NCI-H524 treated with DMSO at 0.1 percent for 48 hours (cell line): ENCODE measurements at places on chromosomes 1 and 21.
A peak's percentile ranks its signal among the peaks of the same experiment; 100 is the strongest.

DNA sequence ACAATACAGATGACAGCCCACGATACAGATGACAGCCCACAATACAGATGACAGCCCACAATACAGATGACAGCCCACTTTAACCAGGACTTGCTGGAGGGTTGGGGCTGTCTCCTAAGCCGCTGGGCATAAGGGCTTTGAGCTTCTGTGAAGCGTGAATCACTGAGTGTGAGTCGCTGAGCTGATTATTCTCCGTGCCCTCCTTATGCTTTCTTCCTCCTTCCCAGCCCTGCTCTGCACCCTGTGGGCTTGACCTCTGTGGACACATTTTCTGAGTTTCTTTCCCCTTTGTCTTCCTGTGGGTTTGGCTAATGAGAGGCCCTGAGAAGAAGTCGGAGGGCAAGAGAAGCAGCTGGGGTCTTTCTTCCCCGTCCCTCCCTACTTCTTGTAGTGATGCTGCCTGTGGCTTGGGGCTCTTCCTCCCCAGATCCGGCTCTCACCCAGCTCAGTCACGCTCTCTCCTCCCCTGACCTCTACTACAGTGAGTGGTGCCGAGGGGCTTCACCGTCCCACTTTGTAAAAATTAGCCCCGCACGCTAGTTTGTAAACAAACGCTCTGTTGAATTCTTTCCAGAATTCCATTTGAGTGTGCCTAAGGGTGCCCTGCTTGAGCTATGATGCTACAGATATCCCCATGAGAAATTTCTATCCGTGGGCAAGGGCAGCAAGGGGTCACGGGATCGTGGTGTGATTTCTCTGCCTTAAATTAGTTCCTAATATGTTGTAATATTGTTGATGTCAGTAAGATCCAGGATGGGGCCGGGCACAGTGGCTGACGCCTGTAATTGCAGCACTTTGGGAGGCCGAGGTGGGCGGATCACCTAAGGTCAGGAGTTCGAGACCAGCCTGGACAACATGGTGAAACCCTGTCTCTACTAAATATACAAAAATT, 46.4 kb upstream of the SOD1 start:
- DNase-seq, result no peak

DNA sequence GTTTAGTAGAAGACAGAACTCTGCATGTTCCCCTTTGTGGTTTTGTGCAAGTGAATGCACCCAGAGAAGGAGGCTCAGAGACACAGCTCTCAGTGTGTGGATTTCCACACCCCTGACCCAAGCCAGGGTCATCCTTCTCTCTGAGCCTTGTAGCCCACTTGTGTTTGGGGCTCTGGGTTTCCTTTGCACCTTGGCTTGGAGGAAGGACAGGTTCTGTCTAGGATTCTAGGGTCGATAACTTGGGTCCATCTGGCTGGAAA, 27.2 kb downstream of the MYOG start:
- no peak for DNase-seq

- no peak for DNase-seq
Observed at GRCh38 chr1:51610637-51611036, 6.3 kb upstream of the OSBPL9 start.

GRCh38 chr1:38141483-38141882, 94.9 kb upstream of the POU3F1 start:
- DNase-seq, result no peak

DNA sequence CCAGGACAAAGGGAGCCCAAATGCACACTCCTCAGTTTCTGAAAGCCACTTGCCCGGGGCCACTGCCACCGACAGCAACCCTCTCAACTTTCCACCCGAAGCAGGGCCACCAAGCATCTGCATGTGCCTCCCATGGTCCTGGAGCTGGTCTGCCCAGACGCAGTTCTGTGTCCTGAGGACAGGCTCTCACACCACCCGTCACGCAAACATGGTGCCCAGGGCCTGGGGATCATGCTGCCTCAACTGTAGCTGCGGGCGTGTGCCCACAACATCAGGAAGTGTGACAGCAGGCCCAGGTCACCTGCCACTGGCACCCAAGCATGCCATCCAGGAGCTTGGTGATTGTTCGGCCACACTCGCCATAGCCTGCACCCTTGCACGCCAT, 14.4 kb downstream of the GBP1 start:
- DNase-seq, result no peak

- no peak for DNase-seq
Observed at GRCh38 chr21:42201615-42202161, 17.3 kb upstream of the ABCG1 start.

GRCh38 chr1:205481629-205482151, 22.8 kb upstream of the CDK18 start:
- peak; percentile 73 for DNase-seq

DNA sequence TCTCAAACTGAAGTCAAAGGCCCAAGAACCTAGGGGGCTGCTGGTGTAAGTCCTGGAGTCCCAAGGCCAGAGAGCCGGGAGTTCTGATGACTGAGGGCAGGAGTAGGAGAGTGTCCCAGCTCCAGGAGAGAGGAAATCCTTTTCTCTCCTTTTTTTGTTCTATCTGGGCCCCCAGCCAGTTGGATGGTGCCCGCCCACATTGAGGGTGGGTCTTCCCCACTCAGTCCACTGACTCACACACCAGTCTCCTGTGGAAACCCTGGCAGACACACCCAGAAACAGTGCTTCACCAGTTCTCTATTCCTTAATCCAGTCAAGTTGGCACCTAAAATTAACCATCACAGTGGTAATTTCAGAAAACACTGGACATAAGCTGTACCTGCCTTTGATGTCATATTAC, 12.7 kb upstream of the WDR26 start:
- DNase-seq, result no peak

GRCh38 chr21:38659936-38660332, 145.8 kb upstream of the ETS2 start:
- DNase-seq, result no peak

DNA sequence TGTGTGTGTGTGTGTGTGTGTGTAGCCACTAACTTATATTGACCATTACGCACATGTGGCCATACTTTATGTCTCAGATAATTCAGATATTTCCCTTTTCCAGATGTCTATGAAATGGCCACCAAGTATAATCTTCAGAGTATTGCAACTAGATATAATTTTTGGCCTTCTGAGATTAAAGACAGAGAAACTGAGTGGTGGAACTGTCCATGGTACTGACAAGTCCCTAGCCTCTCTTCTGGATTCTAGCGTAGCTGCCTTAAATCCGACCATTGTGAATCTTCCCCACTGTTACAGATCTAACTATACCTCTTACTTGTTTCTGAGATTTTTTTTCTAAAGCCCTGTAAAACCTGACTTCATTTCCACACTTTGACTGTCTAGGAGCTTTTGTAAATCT, 100.0 kb upstream of the SERTAD4 start:
- no peak for DNase-seq

DNA sequence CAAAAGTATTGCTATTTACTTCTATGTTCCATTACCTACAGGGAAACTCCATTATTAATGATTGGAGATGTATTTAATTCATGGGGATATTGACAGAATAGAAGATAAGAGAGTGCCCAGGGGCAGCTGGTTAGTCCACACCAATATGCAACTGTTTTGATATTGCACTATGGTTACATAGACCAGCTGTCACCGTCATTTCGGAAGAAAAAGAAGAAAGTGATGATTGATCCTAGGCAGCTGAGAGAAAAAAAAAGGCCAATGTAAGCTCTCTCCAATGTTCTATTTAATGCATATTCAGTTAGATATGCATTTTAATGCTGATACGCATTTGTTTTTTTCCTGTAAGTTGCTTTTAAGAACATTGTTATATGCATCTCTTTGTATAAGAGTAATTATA, 1367.2 kb downstream of the KCNT2 start:
- no peak for DNase-seq

- no peak for DNase-seq
Observed at GRCh38 chr1:88284066-88284465, 400.0 kb upstream of the PKN2 start.
